CD8-positive, alpha-beta memory T cell (primary cell): ENCODE measurements at places on chromosomes 1 and 21.

DNA sequence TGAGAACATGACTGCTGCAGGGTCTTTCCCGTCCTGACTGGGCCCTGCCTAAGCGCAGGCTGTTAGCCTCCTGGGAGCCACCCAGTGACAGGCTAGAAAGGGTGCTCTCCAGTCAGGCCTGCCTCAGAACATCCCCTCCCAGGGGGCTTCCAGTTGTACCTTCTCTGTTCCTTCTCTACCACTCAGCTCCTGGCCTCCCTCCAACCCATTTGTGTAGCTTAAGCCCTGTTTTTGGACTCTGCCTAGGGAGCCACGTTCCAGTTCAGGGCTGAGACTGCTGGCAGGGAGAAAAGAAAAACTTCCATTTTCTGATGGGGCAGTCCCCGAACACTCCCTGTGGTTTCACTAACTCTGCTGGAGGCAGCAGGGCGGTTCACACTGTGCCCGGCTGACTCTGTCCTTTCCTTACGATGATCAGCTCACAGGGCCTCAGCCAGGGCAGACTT lies 15.3 kb upstream of the POU3F1 start:
- no peak for DNase-seq

DNA sequence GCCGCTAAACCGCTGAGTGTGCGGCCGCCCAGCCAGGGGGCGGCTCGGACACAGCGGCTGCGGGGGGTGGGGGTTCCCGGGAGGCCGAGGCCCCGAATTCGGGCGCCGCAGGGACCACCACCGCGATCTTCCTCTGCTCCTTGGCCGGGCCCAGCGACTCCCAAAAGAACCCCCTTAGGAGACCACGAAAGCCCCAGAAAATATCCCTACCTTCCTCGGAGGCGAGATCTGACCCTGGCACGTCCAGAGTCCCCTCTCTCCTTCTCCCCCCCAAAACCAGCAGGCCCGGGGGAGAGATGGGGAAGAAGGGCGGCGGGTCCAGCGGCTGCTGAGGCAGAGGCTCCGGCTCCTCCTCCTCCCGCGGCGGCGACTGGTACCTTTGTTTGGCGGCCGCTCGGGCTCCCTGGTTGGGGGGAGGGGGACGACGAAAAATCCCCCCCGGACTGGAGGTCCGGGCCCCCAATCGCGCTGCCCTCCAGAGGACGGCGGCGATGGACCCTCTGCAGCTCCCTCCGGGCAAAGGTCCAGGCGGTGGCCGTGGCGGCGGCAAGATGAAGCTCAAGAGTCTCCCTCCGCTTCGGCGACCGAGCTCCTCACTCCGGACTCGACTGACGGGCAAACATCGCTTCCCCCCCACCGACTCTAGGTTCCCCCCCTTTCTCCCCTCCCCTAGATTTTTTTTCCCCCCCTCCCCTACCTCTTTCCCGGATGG lies at the start of gene ARID4B:
Gene ARID4B (minus strand): TSS at position 621 of the 712 bp plus-strand sequence. CDS start 1,260 bp downstream, outside the sequence.
- no peak for DNase-seq

GRCh38 chr1:165851034-165851658 lies 23.7 kb downstream of the UCK2 start:
- no peak for DNase-seq

- DNase-seq: no peak
Measured at GRCh38 chr1:31735571-31735970, 28.6 kb downstream of the ADGRB2 start.

GRCh38 chr1:53627666-53628065 lies 111.3 kb downstream of the GLIS1 start:
- DNase-seq: no peak

DNA sequence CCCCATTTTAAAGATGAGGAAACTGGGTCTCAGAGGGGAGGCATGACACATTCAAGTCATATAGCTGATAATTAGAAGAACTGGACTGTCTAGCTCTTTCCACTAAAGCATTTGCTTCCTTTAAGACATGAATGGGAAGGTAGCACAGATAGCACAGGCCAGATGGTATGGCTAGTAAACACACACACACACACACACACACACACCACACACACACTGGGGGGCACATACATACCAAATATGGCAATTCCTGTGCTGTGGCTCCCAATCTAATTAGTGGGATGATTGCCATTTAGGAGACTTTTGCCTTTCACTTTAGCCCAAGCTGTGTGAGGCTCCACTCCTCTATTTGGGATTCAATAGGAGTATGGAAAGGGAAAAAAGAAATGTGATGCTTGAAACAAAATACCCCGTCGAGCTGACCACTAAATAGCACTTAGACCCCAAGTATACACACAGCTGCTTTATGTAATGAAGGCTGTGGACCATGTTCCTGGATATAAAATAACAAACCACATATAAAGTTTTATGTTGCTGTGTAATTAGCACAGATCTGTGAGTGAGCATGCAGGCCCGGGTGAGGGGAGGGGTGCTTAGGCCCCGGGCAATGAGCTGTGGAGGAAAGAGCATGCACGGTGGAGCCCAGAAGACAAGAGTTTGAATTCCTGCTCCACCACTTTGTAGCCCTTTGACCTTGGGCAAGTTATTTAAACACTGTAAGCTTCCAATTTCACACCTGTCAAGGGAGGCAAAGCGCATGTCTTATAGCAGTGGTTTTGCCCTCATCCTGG lies 6.8 kb upstream of the TRABD2B start:
- DNase-seq: no peak

- no peak for DNase-seq
Measured at GRCh38 chr21:25913479-25913878, 178.7 kb downstream of the GABPA start.

DNA sequence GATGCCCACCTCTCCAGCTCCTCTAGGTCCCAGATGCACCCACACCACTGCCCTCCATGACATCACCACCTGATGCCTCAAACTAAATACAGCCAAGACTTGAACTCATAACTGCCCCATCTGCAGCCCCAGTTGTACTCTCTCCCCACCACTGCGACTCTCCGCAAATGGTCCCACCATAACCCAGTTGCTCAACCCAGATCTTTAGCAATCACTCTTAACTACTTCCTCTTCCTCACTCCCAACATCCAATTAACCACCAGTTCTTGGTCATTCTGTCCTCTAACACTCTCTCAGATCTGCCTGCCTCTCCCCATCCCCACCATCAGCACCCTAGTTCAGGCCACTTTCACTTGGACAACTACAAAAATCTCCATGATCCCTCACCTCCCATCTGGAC lies 36.8 kb upstream of the PLA2G2C start:
- no peak for DNase-seq

DNA sequence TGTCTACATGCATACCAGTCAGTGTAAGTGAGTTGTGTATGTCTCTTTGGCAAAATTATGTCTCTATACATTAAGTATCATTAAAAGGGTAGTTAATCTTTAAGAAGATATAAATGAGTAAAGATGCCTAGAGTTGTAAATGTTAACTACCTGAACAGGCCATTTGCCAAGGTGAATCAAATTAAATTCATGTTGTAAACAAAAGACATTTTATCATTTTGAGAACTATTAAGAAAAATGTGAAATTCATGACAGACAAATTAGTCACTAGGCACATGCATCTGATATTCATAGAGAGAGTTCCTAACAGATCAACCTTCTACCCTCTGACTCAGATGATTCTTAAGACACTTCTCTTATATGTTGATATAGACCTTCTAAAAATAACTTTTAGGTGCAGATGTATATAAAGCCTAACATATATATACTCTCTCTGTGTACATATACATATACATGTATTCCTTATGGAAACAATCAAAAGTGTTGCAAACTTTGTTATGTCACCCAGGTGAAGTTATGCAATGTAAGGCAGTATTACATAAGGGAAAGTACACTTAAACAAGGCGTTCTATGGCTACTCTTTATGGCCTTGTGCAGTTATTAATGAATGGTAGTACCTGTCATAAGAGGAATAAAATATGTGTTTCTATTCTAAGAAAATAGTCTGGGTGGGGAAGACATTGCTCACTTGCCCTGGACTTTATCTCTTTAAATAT lies at the start of gene TMPRSS15:
Gene TMPRSS15 (minus strand): TSS at position 51 of the 716 bp plus-strand sequence. CDS start 163 bp downstream, outside the sequence.
- DNase-seq: no peak

- DNase-seq: no peak
Measured at GRCh38 chr1:36115200-36115669, 9.8 kb downstream of the COL8A2 start.

DNA sequence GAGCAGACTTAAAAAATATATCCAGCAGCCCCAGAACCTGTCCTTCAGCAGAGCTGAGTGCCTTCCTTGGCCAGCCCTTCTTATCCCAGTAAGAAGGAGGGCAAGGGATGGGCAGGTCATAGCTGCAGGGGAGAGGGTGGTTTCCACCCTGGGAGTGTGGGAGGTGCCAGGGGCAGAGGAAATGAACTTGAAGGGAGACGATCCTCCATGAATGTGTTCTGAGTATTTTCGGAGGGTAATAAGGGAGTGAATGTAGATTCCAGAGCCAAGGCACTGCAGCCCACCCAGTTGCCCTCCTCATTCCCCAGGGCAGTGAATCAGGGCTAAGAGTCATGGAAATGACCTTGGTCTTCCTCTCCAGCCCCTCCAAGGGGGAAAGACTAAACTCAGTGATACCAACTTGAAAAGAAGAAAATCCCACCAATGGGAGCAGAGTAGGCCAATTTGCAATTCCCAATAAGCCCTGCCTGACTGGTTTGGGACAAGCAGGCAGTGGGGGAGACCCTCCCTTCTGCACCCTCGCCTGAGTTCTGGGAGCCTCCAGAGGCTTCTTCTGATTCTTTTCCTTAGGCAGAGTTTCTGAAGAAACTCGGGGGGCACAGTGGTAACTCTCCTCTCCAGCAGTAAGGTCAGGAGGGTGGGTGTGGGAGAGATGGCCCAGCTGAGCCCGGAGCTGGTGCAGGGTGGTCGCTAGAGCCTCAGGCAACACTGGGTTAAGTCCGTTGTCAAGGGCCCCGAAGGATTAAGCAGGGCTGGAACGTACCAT lies 4.2 kb downstream of the MYOG start:
- no peak for DNase-seq
